ENCODE measurements at places on chromosomes 11 and 22.
A peak's percentile ranks its signal among the peaks of the same experiment; 100 is the strongest.

DNA sequence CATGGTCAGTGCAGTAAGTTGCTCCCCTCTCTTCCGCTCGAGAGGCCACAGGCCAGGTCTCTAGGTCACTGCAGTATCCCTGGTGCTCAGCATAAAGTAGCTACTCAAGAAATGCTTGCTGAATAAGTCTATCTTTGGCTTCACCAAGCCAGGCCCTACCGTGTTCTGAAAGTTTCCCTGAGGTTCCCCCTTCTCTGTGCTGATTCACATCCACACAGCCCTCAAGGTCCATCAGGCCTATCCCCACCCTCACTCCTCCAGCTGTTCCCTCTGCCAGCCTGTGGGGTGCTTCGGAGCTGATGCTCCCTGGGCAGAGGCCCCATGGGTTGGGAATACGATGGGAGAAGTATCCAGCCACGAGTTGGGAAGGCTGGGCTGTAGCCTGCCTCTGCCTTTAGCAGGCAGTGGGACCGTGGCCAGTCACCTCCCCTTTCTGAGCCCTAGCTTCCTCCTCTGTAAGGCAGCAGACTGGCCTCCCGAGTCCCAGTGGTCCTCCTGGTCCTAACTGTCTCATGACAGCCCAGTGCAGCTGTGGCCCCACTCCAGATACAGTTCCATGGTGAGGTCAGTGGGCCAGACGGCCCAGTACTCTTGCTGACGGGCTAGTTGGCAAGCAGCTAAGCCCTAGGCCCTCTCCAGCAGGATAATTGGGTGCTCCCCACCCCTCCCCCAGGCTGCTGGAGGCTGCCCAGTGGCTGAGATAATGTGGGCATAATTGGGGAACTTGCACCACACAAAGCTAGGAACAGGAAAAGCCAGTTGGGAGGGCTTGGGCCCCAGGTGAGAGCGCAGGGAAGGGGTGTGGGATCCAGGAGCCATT is 48.2 kb downstream of the NECTIN1 start:
- H3K4me3 ChIP-seq: no peak overlapping the region
- no peak for DNase-seq
- H3K27me3 ChIP-seq: no peaks in the 10 kb centered on the region
- H3K27ac ChIP-seq: no peak overlapping the region
- H3K36me3 ChIP-seq: no peaks in the 10 kb centered on the region

DNA sequence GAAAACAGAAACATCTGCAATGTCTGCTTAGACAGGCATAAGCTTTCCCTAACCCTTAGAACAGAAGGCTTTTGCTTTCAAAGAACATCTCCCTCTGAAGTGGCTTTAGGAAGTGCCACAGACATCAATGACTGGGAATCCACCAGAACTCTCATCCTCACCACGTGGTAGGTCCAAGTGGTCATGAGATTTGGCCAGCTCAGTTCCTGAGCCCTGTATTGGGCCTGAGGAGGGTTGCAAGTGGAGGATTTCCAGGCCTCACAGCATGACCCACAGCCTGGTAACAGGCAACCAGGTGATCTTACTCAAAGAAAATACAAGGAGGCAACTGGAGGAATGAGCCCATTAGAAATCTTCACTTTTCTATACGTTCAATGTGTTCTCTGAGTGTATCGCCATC is 1.6 kb downstream of the CASP1 start:
- H3K27ac ChIP-seq: peak overlapping the region; percentile 72
- H3K36me3 ChIP-seq: peaks cover 30% of the 10 kb centered on the region
- no peaks in the 10 kb centered on the region for H3K27me3 ChIP-seq
- DNase-seq: no peak
- peak overlapping the region; percentile 44 for H3K4me3 ChIP-seq

DNA sequence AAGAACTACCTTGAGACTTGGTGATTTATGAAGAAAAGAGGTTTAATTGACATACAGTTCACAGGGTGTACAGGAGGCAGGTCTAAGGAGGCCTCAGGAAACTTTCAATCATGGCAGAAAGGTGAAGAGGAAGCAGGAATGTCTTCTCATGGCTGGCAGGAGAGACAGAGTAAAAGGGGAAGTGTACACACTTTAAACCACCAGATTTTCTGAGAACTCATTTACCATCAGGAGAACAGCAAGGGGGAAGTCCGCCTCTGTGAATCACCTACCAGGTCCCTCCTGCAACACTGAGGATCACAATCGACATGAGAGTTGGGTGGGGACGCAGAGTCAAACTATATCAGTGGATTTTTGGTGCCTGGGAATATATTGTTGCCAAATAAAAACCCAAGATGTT is 40.3 kb upstream of the OR5D13 start:
- no peak for DNase-seq
- H3K27ac ChIP-seq: no peak overlapping the region
- H3K4me1 ChIP-seq: no peaks in the 10 kb centered on the region
- H3K36me3 ChIP-seq: no peaks in the 10 kb centered on the region
- H3K27me3 ChIP-seq: no peaks in the 10 kb centered on the region

- H3K27ac ChIP-seq: peak overlapping the region; percentile 4
- H3K36me3 ChIP-seq: no peaks in the 10 kb centered on the region
- H3K4me1 ChIP-seq: peaks cover 21% of the 10 kb centered on the region
- H3K4me3 ChIP-seq: no peak overlapping the region
- no peaks in the 10 kb centered on the region for H3K27me3 ChIP-seq
Observed at GRCh38 chr11:75022759-75023396, 34.1 kb downstream of the NEU3 start.

- no peaks in the 10 kb centered on the region for H3K36me3 ChIP-seq
- H3K27me3 ChIP-seq: no peaks in the 10 kb centered on the region
- H3K4me3 ChIP-seq: no peak overlapping the region
- no peak for DNase-seq
- no peak overlapping the region for H3K27ac ChIP-seq
- H3K4me1 ChIP-seq: no peaks in the 10 kb centered on the region
Observed at GRCh38 chr11:118699506-118700220, 20.2 kb upstream of the TREH start.
